Fibroblast of the conjunctiva (primary cell): ENCODE measurements at places on chromosomes 3 and 15.

DNA sequence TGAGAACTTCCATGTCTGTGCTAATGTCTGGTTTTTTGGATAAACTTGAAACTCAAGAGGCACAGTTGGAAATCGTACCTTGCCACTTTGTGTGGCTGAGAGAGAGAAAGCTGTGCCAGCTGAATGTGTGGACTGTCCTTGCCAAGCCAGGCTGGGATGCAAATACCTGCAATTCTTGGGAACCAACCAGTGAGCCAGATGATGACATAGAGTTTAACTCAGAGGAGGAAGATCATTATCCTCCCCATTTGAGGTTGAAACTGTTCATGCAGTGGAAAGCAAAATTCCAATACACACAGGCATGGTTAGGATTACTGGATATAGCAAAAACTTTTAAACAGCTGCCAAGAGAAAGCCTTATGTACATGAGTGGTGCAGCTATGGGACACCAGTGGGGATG is 451.4 kb upstream of the NPAP1 start:
- no peak for DNase-seq

GRCh38 chr3:18806633-18807032 is 341.7 kb upstream of the KCNH8 start:
- DNase-seq = no peak

DNA sequence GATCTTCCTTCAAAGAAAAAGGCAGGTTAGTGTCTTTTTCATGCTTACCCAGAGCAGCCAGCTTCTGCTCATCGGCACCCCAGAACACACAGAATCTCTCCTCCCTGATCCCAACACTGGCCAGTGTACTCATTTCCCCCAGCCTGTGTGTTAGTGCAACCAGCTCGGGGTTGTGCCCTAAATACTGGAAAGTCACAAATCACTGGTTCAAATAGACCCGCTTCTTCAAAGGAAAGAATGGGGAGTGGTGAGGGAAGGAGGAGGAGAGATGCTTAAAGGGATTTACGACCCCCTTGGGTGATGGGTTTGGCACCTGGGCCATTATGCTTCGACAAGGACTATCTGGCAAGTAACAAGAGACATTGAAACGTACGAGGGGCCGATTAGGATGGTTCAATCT is 114.0 kb downstream of the FOXB1 start:
- no peak for DNase-seq

- peak; percentile 94 for DNase-seq
These were observed 21.6 kb downstream of the ANAPC13 start for GRCh38 chr3:134464064-134464688.

DNA sequence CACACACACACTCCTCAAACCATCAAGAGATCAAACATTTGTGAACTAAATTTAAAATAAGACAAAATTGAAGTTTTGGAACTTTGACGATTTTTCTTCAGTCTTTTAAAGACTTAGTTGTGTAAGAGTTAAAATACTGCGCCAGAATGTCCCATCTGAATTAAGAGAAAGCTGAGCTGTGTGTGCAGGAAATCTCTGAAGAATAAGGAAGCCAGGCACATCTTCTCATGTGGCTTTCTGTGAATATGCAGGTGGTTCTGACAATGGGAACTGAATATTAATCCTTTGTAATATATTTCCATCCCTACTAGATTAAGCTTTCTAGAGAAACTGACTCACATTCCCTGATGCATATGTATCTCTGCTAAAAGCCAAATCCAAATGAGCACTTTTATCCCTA is 60.1 kb upstream of the ICE2 start:
- no peak for DNase-seq

DNA sequence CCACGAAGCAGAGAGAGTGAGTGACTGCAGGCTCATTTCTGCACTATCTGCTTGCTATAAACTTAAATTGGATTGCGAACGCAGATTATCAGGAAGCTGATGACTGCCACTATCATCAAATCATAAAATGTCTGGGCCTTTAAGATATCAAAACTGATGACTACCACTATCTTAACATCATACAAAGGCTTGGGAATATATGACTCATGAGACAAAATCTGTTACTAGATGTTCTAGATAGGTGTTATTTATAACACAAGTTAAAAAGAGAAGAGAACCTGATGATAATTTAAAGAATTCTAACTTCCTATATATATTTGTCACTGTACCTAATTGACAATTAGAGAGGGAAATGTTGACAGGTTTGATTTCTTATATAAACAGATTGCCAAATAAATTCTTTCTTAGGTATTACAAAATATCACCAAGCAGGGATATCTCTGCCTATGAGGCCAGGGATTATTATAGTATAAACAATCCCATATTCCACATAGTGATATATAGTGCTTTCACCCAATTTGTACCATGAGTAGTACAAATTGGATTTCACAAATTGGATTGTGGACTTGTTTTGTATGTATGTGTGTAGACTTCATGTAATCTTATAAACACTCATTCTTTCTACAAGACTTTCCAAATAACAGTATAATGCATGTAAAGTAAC is 1157.2 kb downstream of the ROBO1 start:
- no peak for DNase-seq

DNA sequence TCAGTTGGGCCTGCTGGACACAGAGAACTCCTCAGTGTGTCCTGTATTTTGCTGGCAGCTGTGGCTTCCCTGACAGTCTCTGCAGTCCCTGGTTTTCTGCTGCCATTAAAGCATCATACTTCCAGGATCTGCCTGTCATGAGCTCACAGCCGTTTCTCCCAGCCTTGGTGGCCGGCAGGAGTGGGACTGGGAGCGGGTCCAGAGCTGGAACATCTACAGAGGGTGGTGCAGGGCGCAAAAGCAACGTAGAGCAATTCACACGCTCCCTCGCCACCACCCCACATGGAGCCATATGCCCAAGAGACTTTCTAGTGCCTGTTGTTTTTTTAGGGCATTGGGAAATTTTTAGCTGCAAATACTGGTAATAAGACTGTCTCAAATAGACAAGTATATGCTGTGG is 33.6 kb downstream of the ABTB1 start:
- DNase-seq = no peak

DNA sequence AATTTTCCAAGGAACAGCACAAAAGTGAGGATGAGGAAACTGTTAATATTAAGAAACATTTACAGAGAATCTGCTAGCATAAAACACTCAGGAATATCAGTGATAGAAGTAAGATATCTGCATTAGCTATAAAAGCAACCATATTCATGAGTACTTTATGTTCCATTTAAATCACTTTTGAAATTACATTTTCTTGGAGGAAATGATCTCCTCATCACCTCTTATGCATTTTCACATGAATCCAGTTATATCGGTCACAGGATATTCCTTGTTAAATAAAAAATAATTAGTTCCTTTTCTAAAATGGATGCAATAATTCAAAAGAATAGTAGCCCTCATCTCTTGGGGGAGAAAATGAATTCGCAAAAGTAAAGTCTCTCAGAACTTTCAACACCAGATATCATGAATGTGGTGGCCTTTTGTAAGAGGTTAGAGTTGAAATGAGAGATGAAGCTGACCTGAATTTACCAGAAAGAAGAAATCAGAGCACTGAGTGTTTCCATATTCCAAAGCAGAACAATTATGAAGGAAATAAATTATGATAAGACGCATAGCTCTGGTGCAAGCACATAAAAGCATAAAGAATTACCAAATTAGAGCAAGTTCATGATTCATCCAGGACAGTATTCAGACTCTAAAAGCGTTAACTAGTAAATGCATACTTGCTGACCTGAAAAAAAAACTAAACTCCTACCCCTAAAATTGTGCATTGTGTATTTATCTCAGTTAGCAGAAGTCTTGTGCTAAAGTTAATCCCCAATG is 321.9 kb upstream of the CCDC54 start:
- DNase-seq = no peak

DNA sequence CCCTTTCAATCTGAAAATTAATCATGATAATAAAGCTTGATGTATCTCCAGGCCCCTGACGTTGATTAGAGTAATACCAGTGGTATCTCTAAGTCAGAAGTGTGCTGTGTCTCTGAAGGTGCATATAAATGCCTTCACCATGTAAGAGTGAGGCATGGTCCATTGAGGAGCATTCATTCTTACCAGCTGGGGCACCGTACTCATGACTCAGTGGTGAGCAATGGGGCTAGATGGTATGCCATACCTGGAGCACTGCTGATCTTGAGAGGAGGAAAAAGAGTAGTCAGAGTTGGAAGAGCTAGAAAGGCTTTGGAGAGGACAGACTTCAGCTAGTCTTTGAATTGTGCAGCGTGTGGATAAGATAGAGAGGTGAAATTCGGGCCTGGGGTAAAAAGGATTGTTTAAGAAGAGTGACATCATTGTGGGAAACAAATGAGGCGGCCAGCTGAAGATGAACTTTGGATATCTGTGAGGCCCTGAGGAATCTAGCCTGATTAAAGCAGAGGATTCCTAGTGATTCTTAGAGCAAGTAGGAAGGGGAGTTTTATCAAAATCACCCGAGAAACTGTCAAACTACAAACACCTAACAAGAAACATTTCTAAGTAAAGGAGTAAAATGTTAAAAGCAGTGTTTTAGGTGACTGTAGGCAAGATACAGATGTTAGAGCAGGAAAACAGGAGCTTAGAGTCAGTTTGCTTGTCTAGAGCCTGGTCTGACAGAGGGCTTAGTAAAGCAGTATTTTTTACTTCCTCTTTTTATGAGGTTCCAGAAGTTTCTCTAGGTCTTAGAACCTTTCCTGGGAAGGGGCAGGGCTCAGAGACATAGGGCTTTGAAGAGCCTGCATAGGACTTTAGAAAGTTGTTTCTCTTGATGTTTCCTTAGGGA is 13.6 kb downstream of the TMOD3 start:
- no peak for DNase-seq

DNA sequence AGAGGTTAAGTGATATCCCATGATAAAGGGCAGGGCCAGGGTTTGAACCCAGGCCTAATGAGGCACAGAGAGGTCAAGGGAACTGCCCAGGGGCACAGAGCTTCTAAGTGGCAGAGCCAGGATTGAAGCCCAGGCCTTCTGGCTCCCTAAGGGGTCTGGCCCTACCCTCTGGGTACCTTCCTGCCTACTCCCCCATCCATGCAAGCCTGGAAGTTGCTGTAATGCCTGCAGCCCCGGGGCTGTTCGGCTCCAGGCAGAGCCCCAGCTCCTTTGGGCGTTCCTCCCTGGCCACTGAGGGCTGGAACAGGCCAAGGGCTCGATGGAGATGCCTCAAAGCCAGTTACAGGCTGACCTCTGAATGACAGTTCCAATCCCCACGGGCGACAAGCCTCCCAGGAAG is 4.5 kb downstream of the GRIP2 start:
- no peak for DNase-seq

- no peak for DNase-seq
These were observed 227.2 kb upstream of the GOLIM4 start for GRCh38 chr3:168322941-168323340.

- no peak for DNase-seq
These were observed 51.1 kb upstream of the WNT5A start for GRCh38 chr3:55538158-55538557.

DNA sequence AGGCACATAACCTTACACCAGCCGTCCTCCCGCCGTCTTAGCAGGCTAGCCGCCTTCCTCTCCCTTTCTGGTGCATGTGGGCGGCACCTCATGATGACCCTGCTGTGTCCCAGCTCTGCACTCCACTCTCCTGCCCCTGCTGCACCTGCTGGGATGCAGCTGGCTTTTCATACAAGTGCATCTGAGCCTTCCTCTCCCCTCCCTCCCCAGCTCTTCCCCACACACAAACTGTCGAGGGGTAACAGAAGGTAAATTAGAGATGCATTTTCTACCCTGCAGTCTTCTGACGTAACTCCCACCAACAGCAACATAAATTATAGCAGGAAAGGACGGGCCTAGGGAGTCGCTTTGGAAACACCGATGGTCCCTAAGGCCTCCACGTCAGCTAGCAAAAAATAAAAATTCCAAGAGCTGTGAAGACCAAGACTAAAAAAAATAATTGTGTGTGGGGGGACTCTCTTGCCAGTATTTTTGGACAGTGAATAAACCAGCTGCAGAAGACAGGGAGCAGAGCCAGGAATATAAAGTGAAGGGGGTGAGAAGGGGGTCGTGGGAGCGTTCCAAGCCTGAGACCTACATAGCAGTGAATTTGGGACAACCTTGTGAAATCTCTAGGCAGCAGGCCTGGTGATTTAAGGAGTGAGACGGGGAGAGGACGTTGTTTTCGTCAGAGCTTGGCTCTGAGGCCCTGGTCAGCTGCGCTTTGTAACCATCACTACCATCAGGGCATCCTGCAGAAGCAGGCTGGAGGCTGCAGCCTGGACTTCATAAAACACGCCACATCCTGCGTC is 216.2 kb downstream of the ADAMTS17 start:
- no peak for DNase-seq

DNA sequence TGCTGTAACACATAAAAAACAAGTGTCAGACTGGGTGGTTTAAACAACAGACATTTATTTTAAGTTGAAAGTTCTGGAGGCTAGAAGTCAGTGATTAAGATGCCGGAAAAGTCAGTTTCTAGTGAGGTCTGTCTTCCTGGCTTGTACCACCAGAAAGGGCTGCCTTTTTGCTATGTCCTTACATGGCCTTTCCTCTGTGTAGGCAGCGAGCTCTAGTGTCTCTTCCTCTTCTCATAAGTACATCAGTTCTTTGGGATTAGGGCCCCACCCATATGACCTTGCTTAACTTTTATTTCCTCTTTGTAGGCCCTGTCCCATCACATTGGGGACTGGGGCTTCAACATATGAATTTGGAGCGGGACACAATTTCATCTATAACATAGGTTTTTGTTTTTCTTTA is 128.0 kb downstream of the BBX start:
- DNase-seq = no peak

- no peak for DNase-seq
These were observed 1.2 kb downstream of the YEATS2 start for GRCh38 chr3:183698756-183699155.

GRCh38 chr3:163056874-163057497 is 1560.4 kb downstream of the OTOL1 start:
- DNase-seq = peak; percentile 21

DNA sequence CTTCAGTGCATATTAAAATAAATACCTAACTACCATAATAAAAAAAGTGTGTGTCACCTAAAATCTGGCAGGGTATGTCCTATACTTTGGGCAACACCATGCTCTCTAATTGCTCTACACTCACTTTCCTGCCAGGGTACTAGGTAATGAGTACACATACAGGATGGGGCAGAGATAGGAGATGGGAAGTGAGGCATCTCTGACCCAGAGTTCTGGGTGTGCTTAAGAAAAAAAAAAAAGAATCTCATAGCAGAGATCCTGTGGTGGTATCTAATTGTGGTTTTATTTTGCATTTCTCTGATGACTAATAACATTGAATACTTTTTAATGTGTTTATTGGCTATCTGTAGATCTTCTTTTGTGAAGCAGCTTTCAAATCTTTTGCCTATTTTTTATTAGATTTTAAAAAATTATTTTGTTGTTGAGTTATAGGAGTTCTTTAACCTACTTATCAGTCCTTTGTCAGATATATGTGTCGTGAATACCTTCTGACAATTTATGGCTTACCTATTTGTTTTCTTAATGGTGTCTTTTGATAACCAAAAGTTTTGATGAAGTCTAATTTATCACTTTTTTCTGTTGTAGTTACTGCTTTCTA is 48.0 kb downstream of the EEFSEC start:
- DNase-seq = no peak

DNA sequence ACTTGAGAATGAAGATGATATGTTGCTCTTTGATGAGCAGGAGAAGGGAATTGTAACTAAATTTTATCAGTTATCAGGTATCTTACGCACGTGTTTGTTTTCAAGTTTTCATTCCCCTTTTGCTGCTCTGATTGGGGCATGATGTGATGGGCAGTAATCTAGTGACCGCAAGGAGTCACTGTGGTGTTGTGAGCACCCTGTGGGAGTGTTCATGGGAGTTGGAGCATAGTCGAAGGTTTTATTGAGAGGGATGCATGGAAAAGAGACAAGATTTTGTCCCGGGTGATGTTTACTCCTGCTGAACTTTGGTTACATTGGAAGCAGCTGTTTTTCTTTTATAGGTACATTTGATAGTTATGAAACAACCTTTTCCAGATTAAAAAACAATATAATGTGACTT is 2.1 kb downstream of the FAN1 start:
- DNase-seq = no peak
